D721Med (cell line): ENCODE measurements at places on chromosomes 2 and 18.

DNA sequence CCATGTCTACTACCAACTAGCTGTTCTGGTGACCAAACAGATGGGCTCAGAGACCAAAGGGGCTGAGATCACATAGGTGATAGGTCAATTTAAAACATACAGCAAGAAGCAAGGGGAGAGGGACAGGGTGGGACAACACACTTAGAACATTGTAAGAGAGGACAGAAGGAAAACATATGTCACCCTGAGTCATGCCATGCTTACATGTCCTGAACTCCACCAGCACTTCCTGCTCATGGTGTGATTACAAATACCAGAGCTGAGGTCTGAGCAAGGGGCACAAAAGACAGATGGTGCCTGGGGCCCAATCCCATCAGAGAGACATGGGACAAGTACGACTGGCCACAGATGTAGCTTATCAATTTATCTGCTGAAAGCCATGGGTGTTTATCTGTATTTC is 28.7 kb upstream of the GALNT14 start:
- DNase-seq, result no peak

DNA sequence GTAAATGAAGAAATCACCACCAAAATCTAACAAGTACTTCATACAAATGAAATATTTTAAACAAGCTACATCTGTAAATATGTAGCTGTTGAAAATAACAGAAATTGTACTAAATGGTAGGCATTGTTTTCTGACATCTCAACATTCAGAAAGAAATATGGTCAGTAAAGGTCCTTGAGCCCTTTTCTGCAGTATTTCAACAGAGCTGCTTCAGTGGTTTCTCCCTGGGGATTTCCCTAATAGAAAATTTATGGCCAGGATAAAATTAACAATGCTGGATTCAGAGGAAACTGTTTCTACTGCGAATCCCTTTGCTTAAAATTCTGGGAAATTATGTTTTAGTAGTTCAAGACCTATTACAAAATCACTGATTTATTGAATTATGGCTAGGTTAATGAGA is 256.6 kb downstream of the PIEZO2 start:
- DNase-seq, result no peak

GRCh38 chr2:44778221-44778654 is 163.3 kb upstream of the SIX3 start:
- DNase-seq, result no peak

GRCh38 chr2:214004463-214004862 is 406.4 kb upstream of the VWC2L start:
- DNase-seq, result no peak

- DNase-seq, result no peak
Observed at GRCh38 chr2:231059756-231060155, 3.1 kb downstream of the PSMD1 start.

DNA sequence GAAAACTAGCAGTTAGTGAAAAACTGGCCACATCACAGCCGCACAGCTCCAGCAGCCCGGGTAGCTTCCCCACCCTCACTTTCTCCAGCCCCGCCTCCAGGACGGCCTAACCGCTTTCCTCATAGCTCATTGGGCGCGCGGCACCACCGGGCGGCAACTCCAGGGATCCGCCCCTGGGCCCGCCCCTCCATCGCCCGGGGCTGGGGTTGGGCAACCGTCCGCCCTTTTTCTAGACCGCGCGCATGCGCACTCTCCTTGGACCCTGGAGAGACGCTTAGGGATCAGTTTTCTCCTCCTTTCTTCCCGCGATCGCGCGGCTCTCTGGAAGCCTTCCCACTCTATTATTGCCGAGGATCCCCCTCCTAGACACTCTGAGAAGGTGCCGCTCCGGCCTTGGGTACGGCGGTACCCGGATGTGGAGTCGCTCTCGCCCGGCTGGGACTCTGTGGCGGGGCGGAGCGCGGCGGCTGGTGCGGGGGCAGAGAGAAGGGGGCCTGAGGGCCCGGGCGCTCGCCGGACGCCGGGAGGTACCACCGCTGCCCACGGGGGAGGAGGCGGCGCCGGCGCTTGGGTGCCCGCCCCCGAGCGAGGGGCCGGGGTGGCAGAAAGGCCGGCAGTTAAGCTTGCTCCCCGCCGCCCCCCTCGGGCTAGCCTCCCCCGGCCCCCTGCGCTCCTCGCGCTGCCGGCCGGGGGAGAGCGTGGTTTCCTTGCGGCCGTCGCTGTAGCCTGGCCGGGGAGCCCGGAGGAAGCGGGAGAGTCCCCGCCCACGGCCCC is at the start of gene MIB1:
TSS of gene MIB1 (plus strand) at position 255 of the 774 bp plus-strand sequence. CDS start 792 bp downstream, outside the sequence.
- DNase-seq, result peak; percentile 64

- no peak for DNase-seq
Observed at GRCh38 chr2:101388232-101388631, 929 bp upstream of the CREG2 start.

GRCh38 chr2:28422908-28423741 is 30.5 kb downstream of the FOSL2 start:
- no peak for DNase-seq

GRCh38 chr18:63071701-63072141 is 247.8 kb downstream of the BCL2 start:
- no peak for DNase-seq

GRCh38 chr2:220499225-220499624 is 871.8 kb downstream of the SLC4A3 start:
- no peak for DNase-seq

DNA sequence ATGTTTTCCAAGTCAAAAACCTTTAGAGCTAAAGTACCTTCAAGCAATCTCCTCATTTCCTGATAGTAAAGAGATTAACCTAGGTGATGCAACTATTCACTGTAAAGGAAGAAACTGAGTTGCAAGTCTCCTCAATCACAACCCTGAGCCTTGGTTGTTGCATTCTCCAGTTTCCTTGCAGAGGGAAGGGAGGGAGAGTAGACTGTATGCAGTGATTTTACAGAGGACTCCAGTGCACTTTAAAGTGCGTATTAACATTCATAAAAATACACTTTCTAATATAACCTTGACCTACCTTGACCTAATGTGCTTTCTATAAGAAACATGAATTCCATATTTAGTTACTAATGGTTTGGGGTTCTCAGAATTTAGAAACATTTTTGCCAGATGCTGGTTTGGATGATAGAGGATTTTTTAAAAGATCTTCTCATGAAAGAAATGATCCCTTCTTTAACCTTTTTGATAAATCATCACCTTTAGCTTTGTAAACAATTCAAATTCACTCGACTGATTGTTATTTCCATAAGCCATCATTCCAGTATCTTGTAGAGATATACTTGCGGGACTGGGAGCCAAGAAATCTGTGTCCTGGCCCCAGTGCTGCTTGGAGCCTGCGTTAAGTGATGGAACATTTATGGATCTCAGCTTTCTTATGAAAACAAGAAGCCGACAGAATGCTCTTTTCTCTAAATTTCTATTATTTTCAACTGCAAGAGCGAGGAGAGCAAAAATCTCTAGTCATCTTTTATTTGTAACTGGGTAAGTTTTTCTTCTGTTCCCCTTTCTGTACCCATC is 228.3 kb downstream of the ZNF521 start:
- DNase-seq, result no peak

GRCh38 chr2:109405873-109406272 is 207.9 kb downstream of the SEPTIN10 start:
- DNase-seq, result no peak

DNA sequence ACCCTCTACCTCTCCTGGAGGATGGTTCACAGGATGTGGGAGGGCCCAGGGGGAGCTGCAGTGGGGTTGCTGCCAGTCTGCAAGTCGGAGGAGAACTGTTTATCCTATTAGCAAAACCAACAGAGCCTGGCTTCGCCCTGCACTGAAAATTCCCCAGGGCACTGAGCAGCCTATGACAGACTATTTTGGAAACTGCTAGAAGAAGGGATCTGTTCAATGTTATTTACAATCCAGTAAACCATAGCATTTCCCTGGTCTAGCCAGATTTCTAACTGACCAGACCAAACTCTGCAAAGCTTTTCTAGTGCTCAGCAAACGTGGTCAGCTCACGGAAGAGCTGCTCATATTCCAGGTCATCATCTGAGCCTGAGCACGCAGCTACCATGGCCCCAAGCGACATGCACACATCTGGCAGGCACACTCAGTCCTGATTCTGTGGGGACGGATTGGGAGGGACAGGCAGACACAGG is 64.8 kb upstream of the PID1 start:
- DNase-seq, result no peak

DNA sequence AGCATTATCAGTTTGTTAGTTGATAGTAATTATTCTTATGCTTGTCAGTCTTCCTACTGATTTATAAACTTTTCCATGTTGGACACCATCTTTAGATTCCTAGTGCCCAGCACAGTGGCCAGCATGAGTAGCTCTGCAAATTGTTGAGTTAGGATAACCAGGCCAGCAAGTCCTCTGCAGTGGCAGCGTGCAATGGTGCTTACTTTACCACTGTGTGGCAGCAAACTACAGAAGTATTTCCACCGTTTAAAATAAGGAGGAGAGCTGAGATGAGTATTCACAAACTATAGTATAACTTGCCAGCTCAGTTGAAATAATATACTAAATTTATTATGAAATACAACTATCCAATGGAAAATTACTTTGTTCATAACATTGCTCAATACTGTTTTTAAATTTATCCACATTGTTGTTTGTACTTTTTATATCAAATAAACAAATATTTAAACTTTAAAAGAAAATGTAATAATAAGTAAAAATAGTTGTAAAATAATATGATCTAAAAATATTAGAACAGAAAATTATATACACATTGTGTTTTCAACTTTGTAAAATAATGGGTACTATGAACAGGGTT is 9.3 kb upstream of the THADA start:
- no peak for DNase-seq

GRCh38 chr2:140658760-140659692 is 1471.8 kb downstream of the LRP1B start:
- DNase-seq, result no peak

- DNase-seq, result no peak
Observed at GRCh38 chr18:9700261-9700796, 7.8 kb upstream of the RAB31 start.

- DNase-seq, result no peak
Observed at GRCh38 chr18:73110307-73110706, 242.5 kb upstream of the NETO1 start.

DNA sequence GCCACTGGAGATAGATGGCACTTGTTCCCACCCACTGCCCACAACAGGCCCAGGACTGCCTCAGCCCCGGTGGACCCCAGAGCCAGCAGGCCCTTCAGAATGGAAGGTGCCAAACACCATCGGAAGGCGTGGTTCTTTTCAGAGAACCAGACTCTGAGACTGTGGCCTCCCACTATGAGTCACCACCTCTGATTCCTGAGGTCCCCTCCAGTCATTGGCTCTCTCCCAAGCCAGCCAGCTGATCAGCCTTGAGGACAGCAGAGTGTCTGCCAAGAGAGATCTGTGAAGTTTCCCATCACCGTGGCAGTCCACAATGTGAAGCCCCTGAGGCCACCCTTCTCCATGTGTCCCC is 10.4 kb upstream of the MAP3K2 start:
- DNase-seq, result no peak

DNA sequence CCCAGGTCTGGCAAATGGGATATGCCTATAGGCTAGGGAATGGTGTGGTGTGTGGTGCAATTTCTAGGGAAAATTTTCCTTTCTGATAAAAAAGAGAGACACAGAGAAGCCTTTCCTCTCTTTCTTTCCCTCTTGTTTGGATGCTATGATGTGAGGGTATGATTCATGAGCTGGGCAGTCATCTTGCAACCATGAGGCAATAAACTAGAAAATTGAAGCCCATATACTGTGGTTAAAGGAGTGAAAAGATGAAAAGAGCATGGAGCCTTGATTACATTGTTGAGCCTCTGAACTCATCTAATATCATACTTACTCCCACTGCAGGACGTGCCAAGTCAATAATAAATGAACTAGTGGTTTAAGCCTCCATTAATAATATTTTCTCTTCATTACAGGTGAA is 215.6 kb downstream of the HAUS1 start:
- DNase-seq, result no peak

DNA sequence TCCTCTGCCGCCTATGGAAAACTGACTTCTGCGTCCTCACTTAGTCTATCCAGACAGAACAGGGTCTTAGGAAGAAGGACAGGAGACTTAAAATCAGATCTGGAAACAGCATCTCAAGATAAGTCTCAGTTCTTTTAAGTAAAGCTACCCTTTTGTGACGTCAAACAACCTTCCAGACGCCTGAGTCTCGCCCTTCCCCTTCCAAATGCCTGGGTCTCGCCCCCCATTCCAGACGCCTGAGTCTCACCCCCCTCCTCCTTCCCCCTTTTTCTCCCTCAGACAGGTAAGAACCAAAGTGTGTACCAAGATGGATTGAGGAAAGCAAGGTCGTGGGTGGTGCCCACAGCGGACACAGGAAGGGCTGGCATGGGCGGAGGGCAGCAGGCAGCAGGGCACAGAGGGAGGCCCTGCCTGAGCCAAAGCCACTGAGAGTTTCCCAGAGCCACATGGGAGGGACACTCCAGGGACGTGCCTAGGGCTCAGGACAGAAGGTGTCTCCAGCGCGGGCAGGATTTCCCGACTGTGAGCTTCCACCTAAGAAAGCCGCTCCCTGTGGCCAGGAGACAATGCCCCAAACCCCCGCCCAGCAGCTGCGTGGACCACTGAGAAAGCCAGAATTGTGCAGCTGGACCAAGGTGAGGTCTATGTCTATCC is 51.3 kb downstream of the ANKMY1 start:
- DNase-seq, result no peak

DNA sequence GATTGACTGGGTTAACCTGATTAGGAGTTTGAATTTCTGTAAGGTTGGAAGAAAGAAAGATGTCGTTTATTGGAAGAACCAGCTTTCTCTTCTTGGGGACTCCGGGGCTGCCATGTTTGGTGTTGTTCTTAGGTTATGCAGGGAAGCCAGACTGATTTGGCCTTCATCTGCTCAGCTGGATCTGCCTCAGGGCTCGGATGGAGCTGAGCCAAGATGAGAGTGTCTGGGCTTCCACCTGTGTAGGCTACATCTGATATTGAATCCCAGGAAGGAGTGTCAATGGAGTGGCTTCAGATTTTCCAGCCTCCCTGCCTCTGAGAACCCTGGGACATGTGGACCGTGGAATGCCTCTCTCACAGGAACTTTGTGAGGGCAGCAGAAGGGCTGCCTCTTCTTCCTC is 126.1 kb downstream of the WDSUB1 start:
- DNase-seq, result no peak

DNA sequence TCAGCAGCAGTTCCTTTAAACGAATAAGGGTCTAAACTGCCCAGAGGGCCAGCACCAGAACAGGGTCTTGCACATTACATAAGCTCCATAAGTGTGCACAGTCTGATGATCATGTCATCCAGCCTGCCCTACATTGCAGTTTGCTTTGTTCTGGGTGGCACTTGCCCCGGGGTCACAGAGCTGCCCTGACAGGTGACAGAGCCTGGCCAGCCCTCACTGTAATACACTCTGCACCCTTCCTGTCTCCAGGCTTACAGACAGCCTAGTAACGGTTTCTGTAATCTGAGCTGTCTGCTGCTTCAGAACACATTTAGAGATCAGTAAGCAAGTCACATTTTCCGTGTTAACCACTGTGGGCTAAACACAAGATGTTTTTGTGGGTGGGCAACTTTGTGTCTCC is 213.3 kb downstream of the FAM210A start:
- no peak for DNase-seq

- DNase-seq, result no peak
Observed at GRCh38 chr2:239584986-239585385, 184.2 kb upstream of the HDAC4 start.

- no peak for DNase-seq
Observed at GRCh38 chr2:32553829-32554432, 73.9 kb upstream of the TTC27 start.

GRCh38 chr2:43088143-43089073 is 138.0 kb downstream of the ZFP36L2 start:
- no peak for DNase-seq

- no peak for DNase-seq
Observed at GRCh38 chr2:178320011-178320585, 125.8 kb downstream of the OSBPL6 start.

GRCh38 chr2:69774984-69775982 is 33.3 kb downstream of the ANXA4 start:
- DNase-seq, result no peak
